A549 treated with CpdA at 1 μM for 4 hours (cell line): ENCODE measurements at places on chromosomes 7 and 10. TPM values are rescaled to one million over a fixed set of nuclear protein-coding genes. Genes with fewer than 3 reads are reported as not detected.

Gene OR13A1
- total RNA-seq = not detected in 5 replicates

Gene PRSS2
- not detected in 5 replicates for total RNA-seq

Gene NUTM2E
- total RNA-seq = 0.29 to 0.52 TPM (median 0.45 TPM) in 5 replicates

Gene KRIT1
- 23.3 to 33.3 TPM (median 27.1 TPM) in 5 replicates for total RNA-seq

Gene GOT1
- total RNA-seq = 34.3 to 41.7 TPM (median 38.9 TPM) in 5 replicates

Gene IPMK
- total RNA-seq = 2.0 to 3.0 TPM (median 2.1 TPM) in 5 replicates

Gene CYP2C19
- 0.02 TPM in 1 of 5 replicates, not detected in the others for total RNA-seq

Gene SCIN
- total RNA-seq = 0.37 to 0.51 TPM (median 0.43 TPM) in 5 replicates

Gene FOXI2
- not detected in 5 replicates for total RNA-seq

Gene DYNC1I1
- 0.06 to 0.27 TPM (median 0.18 TPM) in 4 of 5 replicates, not detected in the other for total RNA-seq

Gene RAPGEF5
- total RNA-seq = 0.05 to 0.43 TPM (median 0.09 TPM) in 5 replicates

Gene CALCR
- not detected in 5 replicates for total RNA-seq

Gene POMZP3
- total RNA-seq = 18.7 to 25.8 TPM (median 23.5 TPM) in 5 replicates

Gene LZTS2
- total RNA-seq = 30.1 to 45.2 TPM (median 36.7 TPM) in 5 replicates

Gene FRMD4A
- 3.8 to 6.0 TPM (median 4.6 TPM) in 5 replicates for total RNA-seq

Gene SPDYE5
- not detected in 5 replicates for total RNA-seq

Gene MARVELD1
- total RNA-seq = 34.9 to 44.0 TPM (median 37.7 TPM) in 5 replicates

Gene CASP2
- 17.8 to 27.9 TPM (median 21.0 TPM) in 5 replicates for total RNA-seq

Gene CYP26A1
- 2.2 to 3.4 TPM (median 3.0 TPM) in 5 replicates for total RNA-seq

Gene AHR
- total RNA-seq = 10.8 to 18.0 TPM (median 15.4 TPM) in 5 replicates

Gene OAT
- total RNA-seq = 67.6 to 95.5 TPM (median 72.1 TPM) in 5 replicates

Gene LEP
- not detected in 5 replicates for total RNA-seq

Gene SFTPA1
- not detected in 5 replicates for total RNA-seq

Gene EN2
- total RNA-seq = 0.54 to 1.1 TPM (median 0.93 TPM) in 5 replicates

Gene ELMO1
- 1.4 to 2.5 TPM (median 2.0 TPM) in 5 replicates for total RNA-seq

Gene GHRHR
- total RNA-seq = not detected in 5 replicates

Gene C7orf57
- 0.26 to 0.61 TPM (median 0.37 TPM) in 5 replicates for total RNA-seq

Gene CFAP70
- 0.14 to 0.28 TPM (median 0.21 TPM) in 5 replicates for total RNA-seq

Gene NFKB2
- 77.0 to 127 TPM (median 98.1 TPM) in 5 replicates for total RNA-seq

Gene NODAL
- not detected in 5 replicates for total RNA-seq

Gene MMRN2
- total RNA-seq = 0.51 to 1.1 TPM (median 0.94 TPM) in 5 replicates
